ENCODE measurements at places on chromosomes 3 and 15.

GRCh38 chr3:49469037-49469935 is 781 bp upstream of the DAG1 start:
- no peak for DNase-seq

DNA sequence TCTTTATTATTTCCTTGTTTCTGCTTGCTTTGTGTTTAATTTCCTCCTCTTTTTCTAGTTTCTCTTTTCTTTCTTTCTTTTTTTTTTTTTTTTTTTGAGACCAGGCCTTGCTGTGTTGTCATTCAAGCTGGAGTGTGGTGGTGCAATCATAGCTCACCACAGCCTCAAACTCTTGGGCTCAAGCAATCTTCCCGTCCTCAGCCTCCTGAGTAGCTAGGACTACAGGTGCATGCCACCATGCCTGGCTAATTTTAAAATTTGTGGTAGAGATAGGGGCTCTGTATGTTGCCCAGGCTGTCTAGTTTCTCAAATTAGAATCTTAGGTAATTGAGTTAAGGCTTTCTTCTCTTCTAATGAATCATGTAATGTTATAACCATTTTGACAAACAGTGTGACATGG is 22.4 kb downstream of the SLMAP start:
- no peak for DNase-seq

- DNase-seq = peak; percentile 69
These were observed 1.1 kb upstream of the SUCLG2 start for GRCh38 chr3:67655364-67656121.

GRCh38 chr3:121724130-121724529 is 25.4 kb downstream of the GOLGB1 start:
- no peak for DNase-seq

DNA sequence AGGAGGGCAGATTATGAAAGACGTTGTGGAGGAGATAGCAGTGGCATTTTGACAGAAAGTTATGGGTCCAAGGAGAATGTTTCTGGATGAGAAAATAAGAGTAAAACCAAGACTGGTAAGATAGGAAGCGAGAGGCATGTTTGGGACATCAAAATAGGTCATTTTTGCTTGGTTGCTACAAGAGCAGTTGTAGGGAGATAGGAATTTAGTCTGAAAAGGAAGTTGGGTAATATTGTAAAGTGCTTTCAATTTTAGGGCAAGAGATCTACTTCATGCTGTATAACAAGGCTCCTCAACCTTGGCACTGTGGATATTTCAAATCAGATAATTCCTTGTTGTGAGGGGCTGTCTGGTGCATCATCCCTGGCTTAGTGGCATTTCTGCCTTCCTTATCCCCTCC is 118.0 kb upstream of the DPH6 start:
- no peak for DNase-seq

DNA sequence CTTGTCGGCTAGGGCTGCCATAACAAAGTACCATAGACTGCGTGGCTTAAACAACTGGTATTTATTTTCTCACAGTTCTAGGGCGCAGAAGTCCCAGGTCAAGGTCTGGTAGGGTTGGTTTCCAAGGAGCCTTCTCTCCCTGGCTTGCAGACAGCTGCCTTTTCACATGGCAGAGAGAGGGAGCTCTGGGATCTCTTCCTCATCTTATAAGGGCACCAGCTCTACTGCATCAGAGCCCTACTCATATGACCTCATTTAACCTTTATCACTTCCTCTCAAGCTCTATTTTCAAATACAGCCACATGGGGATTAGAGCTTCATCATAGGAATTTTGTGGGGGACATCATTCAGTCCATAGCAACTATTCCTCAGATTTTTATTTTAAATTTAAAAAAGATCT is 17.6 kb upstream of the PAQR9 start:
- DNase-seq = no peak

GRCh38 chr15:37929238-37929637 is 5.2 kb upstream of the TMCO5A start:
- DNase-seq = no peak

GRCh38 chr15:41584636-41585126 is 25.7 kb downstream of the TYRO3 start:
- no peak for DNase-seq

GRCh38 chr15:63348392-63348791 is 33.3 kb downstream of the CA12 start:
- no peak for DNase-seq

- DNase-seq = no peak
These were observed 194.0 kb upstream of the LMCD1 start for GRCh38 chr3:8307545-8308110.

DNA sequence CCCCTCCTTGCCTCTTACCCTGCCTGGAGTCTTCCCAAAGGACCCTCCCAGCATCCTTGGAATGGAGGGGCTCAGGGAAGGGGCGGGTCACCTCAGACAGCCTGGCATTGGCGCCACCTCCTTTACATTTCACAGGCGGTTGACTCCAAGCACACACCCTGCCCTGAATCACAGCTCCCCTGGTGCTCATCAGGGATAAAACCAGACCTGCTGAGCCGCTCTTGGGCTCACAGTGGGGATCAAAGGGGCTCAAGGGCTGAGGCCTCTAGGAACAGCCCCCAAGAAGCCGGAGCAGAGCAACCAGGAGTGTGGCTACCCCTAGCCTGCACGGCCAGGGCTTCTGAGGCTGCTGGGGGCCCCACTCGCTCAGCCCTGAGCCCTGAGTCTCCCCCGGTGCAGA is 16.6 kb downstream of the LINGO1 start:
- DNase-seq = no peak

GRCh38 chr3:136819392-136819730 is 435 bp downstream of the SLC35G2 start:
- no peak for DNase-seq

- no peak for DNase-seq
These were observed 48.0 kb downstream of the SLC15A2 start for GRCh38 chr3:121942116-121942786.

DNA sequence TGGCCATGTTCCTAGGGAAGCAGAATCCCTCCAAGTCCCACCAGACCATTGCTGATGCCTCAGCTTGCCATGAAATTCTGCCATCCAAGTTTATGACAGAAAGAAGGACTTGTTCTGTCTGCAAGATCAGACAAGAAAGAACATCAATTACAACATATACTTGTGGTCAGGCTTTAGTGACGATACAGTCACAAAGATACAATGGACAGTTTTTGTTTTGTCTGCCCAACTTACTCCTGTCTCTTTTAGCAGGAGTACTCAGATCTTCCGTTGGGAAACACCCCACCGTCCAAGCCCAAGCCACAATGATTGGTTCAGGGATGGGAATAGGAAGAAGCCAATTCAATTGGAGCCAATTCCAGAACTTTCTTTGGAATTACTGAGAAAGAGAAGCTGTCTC is 15.7 kb downstream of the KLHL6 start:
- no peak for DNase-seq

GRCh38 chr3:169545606-169546005 is 117.9 kb downstream of the MECOM start:
- no peak for DNase-seq

DNA sequence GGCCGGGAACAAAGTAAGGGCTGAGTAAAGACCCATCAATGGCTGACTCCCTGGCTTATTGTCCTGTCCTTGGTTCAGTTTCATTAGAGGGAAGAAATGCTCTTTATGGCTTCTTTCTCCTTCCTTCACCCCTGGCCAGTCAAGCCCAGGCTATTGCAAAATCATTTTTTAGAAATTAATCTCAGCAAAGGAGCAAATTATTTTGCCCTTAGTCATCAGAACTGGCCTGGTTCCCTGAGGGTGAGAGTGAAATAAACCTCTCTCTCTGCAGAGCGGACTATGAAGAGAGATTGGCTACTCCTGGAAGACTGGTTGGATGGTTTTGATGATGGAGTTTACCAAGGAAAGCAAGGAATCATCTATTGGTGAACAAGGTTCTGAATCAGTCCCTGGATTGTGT is 52.7 kb upstream of the OXTR start:
- DNase-seq = no peak

DNA sequence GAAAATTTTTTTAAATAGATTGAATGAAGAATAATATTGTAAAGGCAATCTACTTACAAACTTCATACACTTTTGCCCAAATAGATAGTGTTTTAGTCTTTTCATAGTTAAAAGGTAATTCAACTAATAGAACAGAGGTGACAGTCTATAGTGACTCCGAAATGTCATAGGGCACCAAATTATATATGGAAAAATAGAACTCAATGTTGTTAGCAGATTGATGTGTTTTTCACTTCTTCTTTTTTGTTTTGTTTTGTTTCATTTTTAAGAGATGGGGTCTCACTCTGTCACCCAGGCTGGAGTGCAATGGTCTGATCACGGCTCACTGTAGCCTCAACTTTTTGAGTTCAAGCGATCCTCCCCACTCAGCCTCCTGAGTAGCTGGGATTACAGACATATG is 721 bp downstream of the CSTA start:
- no peak for DNase-seq

- DNase-seq = no peak
These were observed 311.5 kb upstream of the THBS1 start for GRCh38 chr15:39269352-39269751.

GRCh38 chr15:63191895-63192618 is 2.7 kb downstream of the RAB8B start:
- DNase-seq = peak; percentile 42

- no peak for DNase-seq
These were observed 8.0 kb upstream of the KLHL6 start for GRCh38 chr3:183563536-183563874.

DNA sequence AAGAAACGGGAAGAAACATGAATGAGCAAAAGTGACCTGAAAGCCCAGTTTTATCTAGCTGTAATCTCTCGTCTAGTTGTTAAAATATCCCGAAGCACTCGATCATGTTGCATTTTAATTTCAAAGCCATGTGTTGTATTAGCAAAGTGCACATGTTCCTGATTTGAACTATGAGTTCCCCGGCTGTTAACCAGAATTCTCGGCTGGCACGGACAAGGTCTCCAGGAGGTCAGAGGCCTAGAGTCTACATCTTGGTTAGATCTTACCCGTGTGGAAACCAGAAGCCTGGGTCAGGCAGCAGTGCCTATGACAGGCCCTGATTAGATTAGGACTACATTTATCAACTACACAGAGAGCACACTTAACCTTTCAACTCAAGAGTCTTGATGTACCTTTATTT is 195.8 kb downstream of the CDIN1 start:
- DNase-seq = no peak

DNA sequence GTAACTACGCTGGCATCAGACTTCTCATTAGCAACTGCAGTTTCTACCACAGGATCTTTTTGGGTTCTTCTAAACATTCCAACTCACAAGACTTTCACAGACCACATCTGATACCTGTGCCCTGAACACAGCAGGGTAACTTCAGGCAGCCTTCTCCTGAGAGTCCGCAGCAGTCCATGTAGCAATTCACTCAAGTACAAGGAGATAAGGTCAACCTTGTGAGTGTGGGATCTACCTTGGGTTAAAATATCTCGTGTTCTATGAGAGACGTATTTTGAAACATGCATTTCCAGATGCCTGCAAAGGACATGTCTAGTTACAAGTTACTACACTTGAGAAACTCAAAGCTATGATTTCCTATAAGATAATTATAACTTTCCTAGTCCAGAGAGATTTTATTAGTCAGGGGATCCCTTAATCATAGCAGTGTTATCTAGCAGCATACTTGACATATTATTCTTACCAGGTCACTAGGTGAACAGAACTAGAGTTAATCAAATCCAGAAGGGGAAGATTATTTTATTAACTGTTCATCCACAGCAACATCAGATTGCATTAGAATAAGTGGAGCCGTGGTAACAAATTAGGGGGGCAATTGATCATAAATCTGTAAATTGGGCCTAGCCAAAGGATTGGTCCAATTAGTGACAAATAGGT is 66.4 kb downstream of the ASTE1 start:
- no peak for DNase-seq

- DNase-seq = no peak
These were observed 98.4 kb downstream of the FSIP1 start for GRCh38 chr15:39684233-39684632.

DNA sequence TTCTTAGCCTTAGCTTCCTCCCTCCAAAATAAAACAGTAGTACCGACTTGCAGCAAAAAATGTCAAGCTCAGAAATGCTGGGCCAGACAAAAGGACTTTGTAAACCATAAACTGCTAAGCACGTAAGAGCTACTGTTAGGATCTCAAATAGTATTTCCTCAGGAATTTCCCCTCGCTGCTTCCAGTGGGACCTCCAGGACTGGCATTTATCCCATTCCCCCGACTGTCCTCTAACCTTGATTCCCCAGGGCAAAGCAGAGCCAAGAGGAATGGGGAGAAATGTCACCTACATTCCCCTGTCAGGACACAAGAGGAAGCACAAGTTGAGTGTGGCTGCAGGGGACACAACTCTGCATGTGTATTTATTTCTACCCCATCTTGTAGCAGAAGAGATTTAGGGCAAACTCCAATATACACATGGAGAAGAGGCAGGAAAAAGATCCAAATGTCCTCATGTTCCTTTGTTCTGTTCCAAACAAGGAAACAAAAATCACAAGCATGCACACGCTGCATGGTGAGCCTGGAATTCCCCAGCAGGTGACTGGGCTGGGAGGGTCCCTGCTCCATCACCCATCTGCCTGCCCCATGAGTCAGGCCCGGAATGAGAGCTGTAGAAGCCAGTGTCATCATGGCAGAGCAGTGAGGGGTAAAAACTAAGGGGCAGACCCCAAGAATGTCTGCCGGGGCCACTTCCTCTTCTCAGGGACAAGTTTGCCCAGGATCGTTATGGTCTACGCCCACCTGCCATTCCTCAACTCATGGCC is 4.2 kb downstream of the STOML1 start:
- DNase-seq = no peak

GRCh38 chr15:77044228-77045042 is 26.5 kb downstream of the TSPAN3 start:
- DNase-seq = no peak

DNA sequence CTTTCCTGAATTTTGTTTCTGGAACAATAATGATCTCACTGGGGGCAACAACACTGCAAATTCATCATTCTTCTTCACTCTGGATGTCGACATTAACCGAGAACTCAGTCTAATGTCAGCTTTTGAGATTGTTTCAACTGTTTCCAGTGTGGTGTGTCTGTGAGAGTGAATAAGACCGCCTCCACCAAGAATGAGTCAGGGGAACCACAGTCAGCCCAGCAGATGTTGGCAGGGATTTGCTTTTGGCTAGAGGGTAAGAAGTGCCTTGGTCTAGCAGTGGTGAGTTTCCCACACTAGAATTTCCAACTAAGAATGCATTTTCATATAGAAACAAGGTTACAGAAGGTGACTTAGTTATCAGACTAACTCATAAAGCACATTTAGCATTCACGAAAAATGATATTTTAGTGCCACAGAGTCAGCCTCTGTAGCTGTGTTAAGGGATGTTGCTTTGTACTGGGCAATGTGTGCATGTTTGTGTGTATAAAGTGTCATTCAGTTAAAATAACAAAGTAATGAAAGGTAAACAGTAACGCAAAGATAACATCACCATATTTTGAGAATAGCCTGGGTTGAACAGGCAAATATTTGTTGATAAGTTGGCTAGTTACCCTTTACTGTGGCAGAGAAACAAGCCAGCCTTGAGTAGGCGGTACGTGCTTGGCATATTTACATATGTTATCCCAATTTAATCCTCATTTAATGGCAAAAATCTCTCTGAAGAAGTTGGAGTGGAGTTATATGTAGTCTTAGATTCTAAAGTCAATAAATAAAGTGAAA is 33.8 kb downstream of the DRD3 start:
- DNase-seq = no peak

- no peak for DNase-seq
These were observed 35.6 kb downstream of the AGBL1 start for GRCh38 chr15:86115145-86115801.

- DNase-seq = no peak
These were observed 8.0 kb downstream of the SEMA5B start for GRCh38 chr3:123019591-123019990.

All from activated T-cell treated with anti-CD3 and anti-CD28 coated beads, Interleukin-2, amount 50 U/mL, for 1 hour (primary cell).